ENCODE measurements at places on chromosomes 1 and 21. TPM values are rescaled to one million over a fixed set of nuclear protein-coding genes. Genes with fewer than 3 reads are reported as not detected.

The COL11A1 gene
- 0.17 TPM for total RNA-seq

- H3K36me3 ChIP-seq: no peaks in the 10 kb centered on the region
- no peak for DNase-seq
- no peaks in the 10 kb centered on the region for H3K4me1 ChIP-seq
- H3K4me3 ChIP-seq: no peak overlapping the region
These were observed 209.5 kb upstream of the POU3F1 start for GRCh38 chr1:38256072-38256471.

GRCh38 chr1:206935491-206936067 is 10.7 kb downstream of the PIGR start:
- no peaks in the 10 kb centered on the region for H3K4me1 ChIP-seq
- H3K4me3 ChIP-seq: no peak overlapping the region
- H3K27me3 ChIP-seq: no peaks in the 10 kb centered on the region
- H3K36me3 ChIP-seq: no peaks in the 10 kb centered on the region

DNA sequence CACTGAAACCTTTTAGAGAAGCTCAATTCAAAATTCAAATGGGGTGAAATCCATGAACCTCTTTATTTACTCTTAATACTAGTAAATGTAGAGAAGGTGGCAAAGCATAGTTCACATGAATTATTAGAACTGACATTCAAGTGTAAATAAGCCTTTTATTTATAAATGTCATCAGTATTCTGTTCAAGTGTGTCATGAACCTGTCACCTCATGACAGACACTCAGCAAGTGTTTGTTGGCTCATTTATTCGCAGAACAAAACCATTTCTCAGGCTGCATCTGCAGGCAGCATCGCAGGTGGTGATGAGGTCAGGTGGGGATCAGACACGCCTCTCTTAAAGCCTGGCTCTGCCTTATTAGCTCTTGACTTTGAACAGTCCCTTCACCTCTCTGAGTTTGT is 116.6 kb downstream of the SETD4 start:
- peaks cover 4% of the 10 kb centered on the region for H3K4me1 ChIP-seq
- H3K27ac ChIP-seq: no peak overlapping the region
- H3K36me3 ChIP-seq: no peaks in the 10 kb centered on the region
- DNase-seq: no peak
- H3K27me3 ChIP-seq: no peaks in the 10 kb centered on the region

DNA sequence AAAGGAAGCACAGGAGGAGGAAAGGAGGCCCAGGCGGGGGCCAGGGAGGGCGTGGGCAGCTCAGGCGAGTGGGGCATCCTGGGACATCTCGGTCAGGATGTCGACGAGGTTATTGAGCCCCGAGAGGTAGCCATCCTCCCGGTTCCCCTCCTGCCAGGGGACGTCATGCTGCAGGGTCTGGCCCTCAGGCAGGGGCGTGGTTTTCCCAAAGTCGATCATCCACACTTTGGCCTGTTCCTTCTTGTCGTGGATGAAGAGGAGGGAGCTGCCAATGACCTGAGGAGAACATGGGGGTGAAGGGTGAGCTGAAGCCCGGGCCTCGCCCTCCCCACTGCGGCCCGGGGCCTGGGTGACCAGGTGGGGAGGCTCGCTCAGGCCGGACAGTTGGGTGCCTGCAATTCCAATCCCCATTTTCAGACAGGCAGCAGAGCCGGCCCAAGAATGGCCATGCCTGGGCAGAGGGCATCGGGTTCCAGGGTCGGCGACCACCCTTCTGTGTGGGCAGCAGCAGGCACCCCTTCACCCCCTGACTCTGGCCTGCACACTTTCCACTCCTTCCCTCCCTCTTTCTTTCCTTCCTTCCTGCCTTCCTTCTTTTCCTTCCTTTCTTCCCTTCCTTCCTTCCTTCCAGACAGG is 86.2 kb downstream of the STUM start:
- peak overlapping the region; percentile 74 for H3K27ac ChIP-seq
- H3K4me1 ChIP-seq: peaks cover 88% of the 10 kb centered on the region
- H3K27me3 ChIP-seq: no peaks in the 10 kb centered on the region
- no peak overlapping the region for H3K4me3 ChIP-seq
- DNase-seq: no peak
- H3K36me3 ChIP-seq: peaks cover 86% of the 10 kb centered on the region

DNA sequence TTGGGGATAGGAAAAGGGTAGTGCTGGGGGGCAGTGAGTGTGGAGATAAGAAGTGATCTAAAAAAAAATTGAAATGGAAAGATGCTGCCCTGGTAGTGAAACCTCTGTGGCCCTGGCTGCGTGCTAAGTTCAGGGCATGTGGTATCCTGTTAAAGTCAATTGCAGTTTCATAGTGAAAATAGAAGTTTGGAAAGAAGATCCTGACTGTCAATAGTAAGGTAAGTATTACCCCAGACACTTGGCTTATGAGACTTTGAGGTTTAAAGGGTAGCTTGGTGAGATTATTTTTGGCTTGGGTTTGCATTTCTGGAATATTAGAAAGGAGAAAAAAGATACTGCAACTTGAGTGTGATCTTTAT is 6.8 kb downstream of the ARID1A start:
- H3K27ac ChIP-seq: no peak overlapping the region
- no peak overlapping the region for H3K4me3 ChIP-seq
- H3K4me1 ChIP-seq: peaks cover 99% of the 10 kb centered on the region
- H3K36me3 ChIP-seq: no peaks in the 10 kb centered on the region
- H3K27me3 ChIP-seq: no peaks in the 10 kb centered on the region

GRCh38 chr1:203239526-203240305 is 10.2 kb upstream of the CHIT1 start:
- H3K4me3 ChIP-seq: no peak overlapping the region
- H3K27me3 ChIP-seq: no peaks in the 10 kb centered on the region
- no peak overlapping the region for H3K27ac ChIP-seq
- H3K36me3 ChIP-seq: no peaks in the 10 kb centered on the region

- DNase-seq: no peak
- H3K36me3 ChIP-seq: no peaks in the 10 kb centered on the region
These were observed 462.6 kb upstream of the ADGRL4 start for GRCh38 chr1:79469139-79469538.

- peaks cover 15% of the 10 kb centered on the region for H3K27me3 ChIP-seq
- no peak overlapping the region for H3K4me3 ChIP-seq
- H3K4me1 ChIP-seq: no peaks in the 10 kb centered on the region
- H3K27ac ChIP-seq: no peak overlapping the region
These were observed 27.3 kb downstream of the KIAA2013 start for GRCh38 chr1:11898831-11899467.

The NTMT2 gene
- total RNA-seq: not detected

GRCh38 chr1:57986432-57986831 is 560.1 kb downstream of the OMA1 start:
- no peak overlapping the region for H3K27ac ChIP-seq
- no peaks in the 10 kb centered on the region for H3K36me3 ChIP-seq
- no peak for DNase-seq
- H3K4me3 ChIP-seq: no peak overlapping the region

DNA sequence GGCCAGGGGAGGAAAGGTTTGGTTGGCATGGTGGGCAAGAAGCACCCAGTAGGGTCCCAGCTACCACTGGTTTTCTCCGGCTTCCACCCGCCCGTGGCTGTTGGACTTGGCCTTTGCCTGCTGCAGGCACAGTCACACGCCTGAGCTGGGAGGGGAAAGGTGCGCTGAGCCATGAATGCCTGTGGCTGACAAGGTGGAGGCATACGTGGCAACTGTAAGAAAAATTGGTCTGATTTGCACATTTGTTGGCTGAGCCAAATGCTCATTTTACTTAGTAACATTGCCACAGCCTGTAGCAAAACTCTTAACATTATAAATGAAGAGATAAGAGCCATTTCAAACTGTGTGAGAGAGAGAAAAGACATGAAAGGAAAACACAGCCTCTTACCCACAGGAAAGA is 191.6 kb downstream of the PTPRC start:
- no peaks in the 10 kb centered on the region for H3K27me3 ChIP-seq
- H3K36me3 ChIP-seq: no peaks in the 10 kb centered on the region
- no peak overlapping the region for H3K27ac ChIP-seq
- H3K4me1 ChIP-seq: no peaks in the 10 kb centered on the region
- H3K4me3 ChIP-seq: no peak overlapping the region

The GCSAML gene
- total RNA-seq: 0.23 TPM

DNA sequence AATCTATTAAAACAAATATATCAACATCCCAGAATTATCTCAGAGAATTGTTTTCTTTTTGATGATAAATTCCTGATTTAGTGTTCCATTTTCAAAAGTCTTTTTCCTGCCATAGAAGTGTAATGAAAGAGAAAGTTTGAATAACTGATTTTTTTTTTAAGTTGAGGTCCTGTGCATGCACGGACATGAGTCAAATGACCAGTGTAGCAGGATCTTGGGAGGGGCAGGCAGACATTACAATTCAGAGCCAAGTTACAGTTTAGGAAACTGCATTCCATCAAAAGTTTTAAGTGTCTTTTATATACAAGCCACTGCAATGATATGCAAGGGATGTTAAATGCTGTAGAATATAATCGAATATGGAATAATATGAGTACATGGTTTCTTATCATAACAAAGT is 227.5 kb downstream of the HMCN1 start:
- H3K4me1 ChIP-seq: peaks cover 14% of the 10 kb centered on the region
- H3K4me3 ChIP-seq: no peak overlapping the region
- no peaks in the 10 kb centered on the region for H3K36me3 ChIP-seq
- no peaks in the 10 kb centered on the region for H3K27me3 ChIP-seq

DNA sequence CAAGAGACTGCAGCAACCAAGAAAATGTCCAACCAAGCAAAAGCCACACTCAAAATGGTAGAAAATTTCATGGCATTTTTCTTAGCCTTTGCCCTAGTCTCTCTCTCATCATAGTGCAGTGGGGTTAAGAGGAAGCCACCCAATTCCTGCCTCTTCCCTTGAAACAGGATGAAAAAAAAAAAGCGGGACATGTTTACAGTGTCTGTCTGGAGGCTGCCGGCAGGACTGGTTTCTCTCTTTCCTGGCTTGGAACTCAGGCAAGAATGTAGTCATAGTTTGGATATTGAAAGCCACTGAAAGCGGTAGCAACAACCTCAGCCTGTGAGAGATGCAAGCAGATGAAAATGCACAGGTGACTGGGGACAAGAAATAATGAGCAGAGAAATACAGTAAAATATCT is 13.3 kb upstream of the TNFSF18 start:
- H3K4me3 ChIP-seq: no peak overlapping the region
- no peaks in the 10 kb centered on the region for H3K36me3 ChIP-seq
- H3K27me3 ChIP-seq: no peaks in the 10 kb centered on the region
- no peak overlapping the region for H3K27ac ChIP-seq
- no peak for DNase-seq
- peaks cover 7% of the 10 kb centered on the region for H3K4me1 ChIP-seq

GRCh38 chr1:64967381-64967780 is 1.0 kb upstream of the JAK1 start:
- no peak for DNase-seq
- H3K36me3 ChIP-seq: no peaks in the 10 kb centered on the region
- H3K27me3 ChIP-seq: no peaks in the 10 kb centered on the region
- peaks cover 14% of the 10 kb centered on the region for H3K4me1 ChIP-seq

The TNNT2 gene
- total RNA-seq: not detected

DNA sequence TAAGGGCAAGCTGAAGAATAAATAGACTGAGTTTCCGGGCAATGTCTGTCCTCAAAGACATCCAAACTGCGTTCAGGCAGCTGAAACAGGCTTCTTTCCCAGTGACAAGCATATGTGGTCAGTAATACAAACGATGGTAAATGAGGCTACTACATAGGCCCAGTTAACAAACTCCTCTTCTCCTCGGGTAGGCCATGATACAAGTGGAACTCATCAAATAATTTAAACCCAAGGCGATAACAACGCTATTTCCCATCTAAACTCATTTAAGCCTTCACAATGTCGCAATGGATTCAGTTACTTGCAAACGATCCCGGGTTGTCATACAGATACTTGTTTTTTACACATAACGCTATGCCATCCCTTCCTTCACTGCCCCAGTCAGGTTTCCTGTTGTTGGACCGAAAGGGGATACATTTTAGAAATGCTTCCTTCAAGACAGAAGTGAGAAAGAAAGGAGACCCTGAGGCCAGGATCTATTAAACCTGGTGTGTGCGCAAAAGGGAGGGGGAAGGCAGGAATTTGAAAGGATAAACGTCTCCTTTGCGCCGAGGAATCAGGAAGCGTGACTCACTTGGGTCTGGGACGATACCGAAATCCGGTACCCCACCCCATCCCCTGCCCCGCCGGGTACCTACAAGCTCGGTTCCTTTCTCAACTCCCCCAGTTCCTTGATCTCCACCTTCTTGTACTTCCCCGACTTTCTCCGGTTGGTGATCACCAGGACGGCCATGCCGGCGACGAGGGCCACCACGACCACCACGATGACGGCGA is 1.3 kb downstream of the TACSTD2 start:
- no peak overlapping the region for H3K27ac ChIP-seq
- H3K4me1 ChIP-seq: peaks cover 10% of the 10 kb centered on the region

The ZSCAN20 gene
- total RNA-seq: 8.2 TPM

- H3K27me3 ChIP-seq: no peaks in the 10 kb centered on the region
- DNase-seq: no peak
- H3K4me3 ChIP-seq: no peak overlapping the region
These were observed 113.9 kb upstream of the CACNA1E start for GRCh38 chr1:181369416-181369815.

GRCh38 chr1:174982971-174983689 is 16.6 kb upstream of the CACYBP start:
- no peaks in the 10 kb centered on the region for H3K27me3 ChIP-seq
- no peak for DNase-seq
- no peak overlapping the region for H3K4me3 ChIP-seq
- H3K27ac ChIP-seq: no peak overlapping the region

DNA sequence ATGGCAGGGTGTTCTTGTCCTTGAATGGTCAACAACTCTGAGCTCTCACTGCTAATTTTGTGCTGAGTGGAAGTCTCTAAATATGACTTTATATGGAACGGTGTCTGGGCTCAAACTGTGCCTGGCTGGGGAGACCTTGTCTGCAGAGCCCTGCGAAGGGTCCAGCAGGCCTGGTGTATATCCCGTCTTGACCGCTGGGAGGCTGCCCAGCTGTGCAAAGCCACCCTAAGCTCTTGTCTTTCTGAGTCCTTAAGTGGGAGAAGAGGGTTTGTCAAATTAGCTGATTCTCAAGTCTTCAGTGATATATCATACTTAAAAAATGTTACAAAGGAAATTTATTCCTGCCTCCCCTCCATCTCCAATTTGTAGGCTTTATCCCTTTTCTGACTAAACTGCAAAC is 198.7 kb downstream of the KCNJ6 start:
- H3K27me3 ChIP-seq: no peaks in the 10 kb centered on the region
- no peaks in the 10 kb centered on the region for H3K4me1 ChIP-seq
- no peak for DNase-seq
- no peak overlapping the region for H3K27ac ChIP-seq

The LRRC38 gene
- total RNA-seq: not detected

GRCh38 chr1:235423214-235423652 is 56.0 kb downstream of the TBCE start:
- no peak overlapping the region for H3K27ac ChIP-seq
- no peaks in the 10 kb centered on the region for H3K27me3 ChIP-seq
- DNase-seq: no peak
- no peak overlapping the region for H3K4me3 ChIP-seq
- H3K36me3 ChIP-seq: peaks cover 12% of the 10 kb centered on the region

- H3K4me1 ChIP-seq: no peaks in the 10 kb centered on the region
- H3K27ac ChIP-seq: no peak overlapping the region
- H3K4me3 ChIP-seq: no peak overlapping the region
- DNase-seq: no peak
- no peaks in the 10 kb centered on the region for H3K27me3 ChIP-seq
These were observed 17.3 kb downstream of the TAF5L start for GRCh38 chr1:229608590-229608989.

The FCN3 gene
- total RNA-seq: 8.6 TPM

- no peaks in the 10 kb centered on the region for H3K36me3 ChIP-seq
- H3K27me3 ChIP-seq: no peaks in the 10 kb centered on the region
- H3K27ac ChIP-seq: no peak overlapping the region
- no peaks in the 10 kb centered on the region for H3K4me1 ChIP-seq
- no peak overlapping the region for H3K4me3 ChIP-seq
- no peak for DNase-seq
These were observed 57.7 kb downstream of the ASTN1 start for GRCh38 chr1:177106614-177107365.

The LCE2A gene
- not detected for total RNA-seq

The CCDC17 gene
- total RNA-seq: 0.98 TPM
